ENCODE measurements at places on chromosomes 4 and X.
A peak's percentile ranks its signal among the peaks of the same experiment; 100 is the strongest.

DNA sequence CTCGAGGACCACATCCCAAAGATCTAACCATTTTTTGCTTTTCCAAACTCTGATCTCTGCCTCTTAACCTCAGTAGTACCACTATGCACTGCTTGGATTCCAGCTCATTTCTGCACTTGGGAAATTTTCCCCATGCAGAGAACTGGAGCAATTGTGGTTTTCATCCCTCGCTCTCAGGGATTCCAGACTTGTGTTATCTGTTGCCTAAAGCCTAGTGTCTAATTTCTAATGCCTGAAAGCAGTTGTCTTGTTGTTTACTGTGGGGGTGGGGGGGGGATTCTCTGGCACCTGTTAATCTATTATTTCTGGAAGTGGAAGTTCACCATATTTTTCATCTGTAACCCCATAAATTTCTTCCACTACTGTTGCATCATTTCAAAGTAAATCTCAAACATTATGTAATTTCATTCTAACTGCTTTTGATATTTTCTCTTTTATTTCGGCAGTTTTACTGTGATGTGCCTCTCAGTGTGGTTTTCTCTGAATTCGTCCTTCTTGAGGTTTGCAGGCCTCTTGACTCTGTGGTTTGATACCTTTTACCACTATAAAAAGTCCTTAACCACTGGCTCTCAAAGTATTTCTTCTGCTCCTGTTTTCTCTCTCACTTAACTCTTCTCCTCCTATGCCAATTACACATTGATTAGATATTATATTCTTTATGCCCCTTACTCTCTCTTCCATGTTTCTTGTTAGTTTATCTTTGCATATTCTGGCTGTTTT lies 205.6 kb upstream of the EOLA2 start:
- DNase-seq: no peak

- DNase-seq: no peak
Measured at GRCh38 chr4:48986654-48987164, 634 bp downstream of the CWH43 start.

GRCh38 chr4:94954251-94954650 lies 196.5 kb downstream of the BMPR1B start:
- no peak for DNase-seq

DNA sequence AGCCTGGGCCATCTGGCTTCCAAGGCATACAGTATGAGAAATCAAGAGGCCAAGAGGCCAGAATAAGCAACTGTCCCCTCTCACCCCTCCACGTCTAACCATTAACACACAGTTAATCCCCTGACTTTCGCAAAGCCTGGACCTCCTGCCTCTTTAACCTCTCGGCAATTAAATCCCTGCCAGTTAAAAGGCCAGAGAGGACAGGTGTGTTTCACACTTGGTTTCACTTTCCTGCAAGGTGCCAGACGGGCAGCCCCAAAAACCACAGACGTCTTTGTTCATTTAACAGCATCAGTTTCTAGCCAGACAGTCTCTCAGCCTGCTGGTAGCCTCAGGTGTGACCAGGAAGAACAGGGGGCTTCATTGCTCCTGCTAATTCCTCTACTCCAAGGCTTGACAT lies 91.1 kb upstream of the KIT start:
- DNase-seq: no peak

DNA sequence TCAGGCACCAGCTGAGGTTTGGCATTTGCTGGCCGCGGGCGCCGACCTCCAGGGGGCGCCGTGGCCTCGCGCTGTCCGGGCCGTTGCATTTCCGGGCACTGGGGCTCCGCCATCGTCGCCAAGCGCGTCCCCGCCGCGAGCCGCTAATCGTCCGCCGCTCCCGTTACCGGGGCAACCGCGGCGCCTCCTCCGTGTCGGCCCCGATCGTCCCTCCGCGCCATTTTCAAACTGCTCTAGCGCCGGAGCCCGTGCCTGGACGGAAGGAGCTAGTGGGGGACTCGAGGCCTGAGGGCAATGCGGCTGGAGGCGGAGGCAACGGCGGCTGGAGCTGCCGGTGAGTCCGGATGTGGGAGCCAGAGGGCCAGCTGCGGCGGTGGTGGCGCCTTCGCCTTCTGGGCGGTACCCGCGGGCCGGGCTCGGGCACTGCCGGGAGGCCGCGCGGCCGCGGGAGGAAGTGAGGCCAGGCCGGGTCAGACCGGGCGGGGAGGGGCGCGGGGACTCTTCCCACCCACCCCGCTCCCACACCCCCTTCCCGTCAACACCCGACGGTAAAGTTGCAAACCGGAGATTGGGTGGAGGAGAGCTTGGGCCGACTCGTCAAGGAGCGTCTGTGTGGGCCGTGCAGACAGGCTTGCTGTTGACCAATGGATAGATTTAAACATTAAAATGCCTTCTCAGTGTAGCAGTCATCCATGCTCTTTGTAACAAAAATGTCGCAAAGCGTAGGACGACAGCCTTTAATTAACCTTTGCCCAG lies at the start of gene CEP135:
CEP135 (plus strand) TSS at position 220 of the 756 bp plus-strand sequence. CDS start 3,186 bp downstream, outside the sequence.
- peak; percentile 78 for DNase-seq

- peak; percentile 13 for DNase-seq
Measured at GRCh38 chrX:49155900-49156837, 6.4 kb upstream of the MAGIX start.

- no peak for DNase-seq
Measured at GRCh38 chrX:124902953-124903352, 416.7 kb upstream of the TEX13C start.

DNA sequence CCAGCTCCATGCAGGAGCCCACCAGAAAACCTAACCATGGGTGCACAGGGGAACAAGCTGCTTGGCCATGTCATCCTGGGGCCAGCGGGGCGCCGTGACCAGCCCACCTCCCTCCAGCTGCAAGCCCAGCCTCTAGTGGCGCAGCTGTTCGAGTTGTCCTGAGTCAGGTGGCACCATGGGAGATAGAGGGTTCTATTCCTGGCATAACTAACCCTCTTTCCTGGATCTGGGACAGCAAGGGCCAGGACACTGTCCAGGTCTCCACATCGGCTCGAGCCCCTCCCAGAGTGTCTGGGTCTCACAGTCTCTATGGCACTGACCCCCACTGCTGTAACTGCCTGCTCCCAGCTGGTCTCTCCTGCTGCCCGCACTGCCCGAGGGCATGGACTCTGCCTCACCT lies 16.7 kb downstream of the ABLIM2 start:
- no peak for DNase-seq

GRCh38 chrX:23819385-23820234 lies 36.6 kb downstream of the SAT1 start:
- no peak for DNase-seq

GRCh38 chr4:83083925-83084475 lies 30.5 kb downstream of the PLAC8 start:
- DNase-seq: no peak

DNA sequence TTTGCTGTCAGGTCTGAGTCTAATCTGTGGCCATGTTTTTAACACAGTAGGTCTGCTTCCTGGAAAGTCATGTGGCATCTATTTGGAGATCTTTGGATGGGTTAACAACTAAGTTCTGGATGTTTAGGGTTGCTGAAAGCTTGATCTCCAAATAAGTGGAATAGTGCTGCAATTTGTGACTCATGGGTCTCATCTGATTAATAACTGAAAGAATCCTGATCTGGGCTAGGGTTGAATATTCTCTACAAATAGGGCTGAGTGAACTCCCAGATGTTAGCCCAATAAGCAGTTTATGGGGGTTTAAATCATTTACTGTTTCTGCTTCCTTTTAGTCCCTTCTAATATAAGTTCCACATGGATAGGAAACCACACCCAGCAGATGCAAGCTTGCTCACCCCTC lies 23.1 kb downstream of the CT47C1 start:
- no peak for DNase-seq

DNA sequence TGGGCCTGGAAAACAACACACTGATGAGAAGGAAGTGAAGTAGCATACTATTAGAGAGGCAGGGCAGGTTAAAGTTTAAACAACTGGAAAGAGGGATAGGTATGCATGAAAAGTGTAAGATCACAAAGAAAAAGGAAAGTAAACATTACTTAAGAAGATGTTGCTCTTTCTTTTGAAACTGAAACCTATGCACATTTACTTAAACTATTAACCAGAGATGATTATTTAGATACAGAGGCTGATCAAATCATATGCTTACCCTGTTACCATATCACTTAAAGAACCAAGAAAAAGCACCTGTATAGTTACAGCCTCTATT lies 37.8 kb downstream of the NAP1L5 start:
- no peak for DNase-seq

DNA sequence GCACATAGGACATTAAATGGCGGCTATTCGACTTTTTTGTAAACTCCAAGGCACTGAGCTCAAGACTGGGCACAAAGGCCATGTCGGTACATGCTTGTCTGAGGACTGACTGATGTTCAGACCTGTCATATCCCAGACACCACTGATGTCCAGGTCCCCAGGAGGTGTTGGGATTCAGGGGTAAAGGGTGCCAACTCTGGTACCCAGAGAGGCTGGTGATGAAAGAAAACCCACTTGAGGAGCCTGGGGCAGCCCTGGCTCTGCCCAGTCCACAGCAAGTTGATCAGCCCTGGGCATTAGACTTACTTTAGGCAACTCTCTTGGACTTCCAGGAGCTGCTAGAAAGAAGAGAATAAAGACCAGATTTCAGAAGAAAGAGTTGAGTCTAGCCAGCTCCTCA lies 18.7 kb downstream of the SASH3 start:
- no peak for DNase-seq

- DNase-seq: no peak
Measured at GRCh38 chr4:7573576-7574091, 138.9 kb upstream of the PSAPL1 start.

- no peak for DNase-seq
Measured at GRCh38 chrX:37348231-37348970, 763 bp upstream of the PRRG1 start.

DNA sequence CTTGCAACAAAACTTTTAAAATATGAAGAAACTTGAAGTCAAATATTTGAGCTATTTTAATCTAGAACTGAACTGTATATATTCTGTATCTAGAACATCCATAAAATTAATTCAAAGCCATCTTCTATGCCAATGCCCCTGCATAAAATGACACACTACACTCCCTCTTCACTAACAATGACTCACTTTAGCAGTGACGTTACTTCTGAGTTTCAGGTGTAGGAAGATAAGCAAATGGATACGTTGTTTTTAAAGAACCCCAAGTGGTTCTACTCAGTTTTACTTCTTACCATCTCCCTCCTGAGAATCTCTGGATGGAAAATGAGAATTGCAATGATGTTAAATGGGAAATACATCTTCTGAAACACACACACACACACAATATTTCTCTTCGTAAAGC lies 45.2 kb downstream of the CXXC4 start:
- no peak for DNase-seq

GRCh38 chr4:25258980-25259578 lies 25.2 kb downstream of the PI4K2B start:
- no peak for DNase-seq
